ENCODE measurements at places on chromosomes 11 and 22.

DNA sequence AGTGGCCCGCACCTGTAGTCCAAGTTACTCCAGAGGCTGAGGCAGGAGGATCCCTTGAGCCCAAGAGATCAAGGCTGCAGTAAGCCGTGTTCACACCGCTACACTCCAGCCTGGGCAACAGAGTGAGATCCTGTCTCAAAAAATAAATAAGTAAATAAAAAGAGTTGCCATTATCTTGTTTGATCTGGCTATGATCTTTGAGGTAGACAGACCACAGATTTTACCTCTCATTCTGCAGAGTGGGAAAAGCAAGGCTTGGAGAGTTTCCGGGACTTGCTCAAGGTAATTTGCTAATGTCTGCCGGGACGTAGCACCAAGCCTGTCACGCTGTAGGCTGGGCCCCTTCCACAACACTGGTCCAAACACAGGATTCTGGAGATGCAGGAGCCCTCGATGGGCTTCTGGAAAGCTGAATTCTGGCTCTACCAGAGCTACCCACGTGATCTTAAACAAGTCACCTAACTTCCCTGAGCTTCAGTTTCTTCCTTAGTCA lies 6.8 kb downstream of the GRAP2 start:
- no peak for DNase-seq

DNA sequence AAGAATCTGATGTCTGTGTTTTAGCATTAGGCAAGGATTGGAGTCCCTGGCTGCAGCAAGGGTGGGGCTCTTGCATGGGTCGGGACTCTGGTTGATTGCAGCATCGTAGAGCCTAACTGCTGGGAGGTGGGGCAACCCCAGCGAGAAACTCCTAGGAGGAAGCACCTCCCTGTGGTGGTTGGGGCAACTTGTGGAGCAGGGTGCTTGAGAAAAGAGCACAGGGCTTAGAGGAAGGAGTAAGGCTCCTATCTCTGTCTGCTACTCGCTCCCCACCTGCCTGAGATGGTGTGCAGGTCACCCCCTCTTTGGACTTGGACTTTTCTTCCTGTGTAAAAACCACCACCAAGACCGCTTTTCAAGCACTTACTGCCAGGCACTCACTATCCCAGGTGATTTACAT lies 15.6 kb downstream of the SREBF2 start:
- DNase-seq = no peak

- DNase-seq = no peak
These were observed 10.1 kb downstream of the TOB2 start for GRCh38 chr22:41436322-41437113.

GRCh38 chr11:122977470-122978298 lies 4.0 kb downstream of the BSX start:
- no peak for DNase-seq

- peak; percentile 59 for DNase-seq
These were observed 10.5 kb downstream of the COMMD9 start for GRCh38 chr11:36278531-36279282.

GRCh38 chr11:62151737-62152102 lies 27.9 kb downstream of the INCENP start:
- no peak for DNase-seq

DNA sequence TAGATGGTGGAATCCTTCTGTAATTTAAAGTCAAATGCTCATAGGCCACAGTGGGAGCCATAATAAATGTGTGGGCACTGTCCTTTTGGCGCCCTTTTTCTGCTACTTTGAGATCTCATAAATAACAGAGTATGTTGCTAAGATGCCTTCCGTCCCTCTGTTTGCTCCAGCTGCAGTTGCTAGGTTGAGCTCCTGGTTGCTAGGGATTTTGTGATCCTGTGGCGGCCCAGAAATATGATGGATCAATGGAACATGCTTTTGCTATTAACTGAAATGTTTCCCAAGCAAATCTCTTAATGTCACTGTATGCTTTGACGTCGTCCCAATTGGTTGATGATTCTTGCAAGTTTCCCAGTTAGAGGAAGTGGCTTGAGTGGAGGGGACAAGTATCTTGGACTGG lies 53.5 kb downstream of the MYO18B start:
- DNase-seq = no peak

- DNase-seq = no peak
These were observed 87.7 kb upstream of the RTL6 start for GRCh38 chr22:44585559-44586350.

- DNase-seq = no peak
These were observed 2.9 kb downstream of the MUC2 start for GRCh38 chr11:1077417-1078119.

DNA sequence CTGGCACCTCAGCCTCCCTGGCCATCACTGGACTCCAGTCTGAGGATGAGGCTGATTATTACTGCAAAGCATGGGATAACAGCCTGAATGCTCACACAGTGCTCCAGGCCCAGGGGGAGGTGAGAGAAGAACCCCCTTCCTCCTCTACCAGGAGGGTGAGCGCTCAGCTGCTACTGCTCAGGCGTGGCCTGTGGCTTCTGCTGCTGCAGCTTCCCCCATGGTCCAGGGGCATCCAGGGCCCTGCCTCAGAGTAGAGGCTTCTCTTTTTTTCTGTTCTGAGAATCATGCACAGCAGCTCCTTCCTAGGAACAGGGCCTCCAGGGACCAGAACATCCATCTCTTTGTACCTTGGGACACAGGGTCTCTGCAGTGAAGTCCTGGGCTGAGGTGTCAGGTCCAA lies 83.1 kb downstream of the VPREB1 start:
- no peak for DNase-seq

DNA sequence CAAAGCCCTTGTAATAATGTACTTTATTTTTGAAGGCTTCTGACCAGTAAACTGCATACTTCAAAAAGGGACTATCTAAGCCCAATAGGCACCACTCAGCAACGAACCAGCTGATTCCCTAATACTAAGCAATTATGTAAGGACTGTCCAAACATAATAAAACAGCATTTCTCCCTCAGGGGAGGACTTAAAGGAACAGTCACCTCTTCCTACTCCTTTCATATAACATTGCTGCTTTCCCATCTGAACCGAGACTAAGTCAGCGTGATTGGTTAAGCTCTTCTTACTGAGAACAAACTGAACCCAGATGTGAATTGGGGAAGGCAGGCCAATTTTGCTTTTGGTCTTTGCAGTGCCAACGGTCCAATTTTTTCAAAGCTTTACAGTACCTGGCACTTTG lies 420.0 kb downstream of the METTL15 start:
- DNase-seq = no peak

GRCh38 chr11:21931436-21932101 lies 261.3 kb upstream of the ANO5 start:
- DNase-seq = peak; percentile 3

- no peak for DNase-seq
These were observed 17.7 kb downstream of the ARRB1 start for GRCh38 chr11:75333807-75334140.

DNA sequence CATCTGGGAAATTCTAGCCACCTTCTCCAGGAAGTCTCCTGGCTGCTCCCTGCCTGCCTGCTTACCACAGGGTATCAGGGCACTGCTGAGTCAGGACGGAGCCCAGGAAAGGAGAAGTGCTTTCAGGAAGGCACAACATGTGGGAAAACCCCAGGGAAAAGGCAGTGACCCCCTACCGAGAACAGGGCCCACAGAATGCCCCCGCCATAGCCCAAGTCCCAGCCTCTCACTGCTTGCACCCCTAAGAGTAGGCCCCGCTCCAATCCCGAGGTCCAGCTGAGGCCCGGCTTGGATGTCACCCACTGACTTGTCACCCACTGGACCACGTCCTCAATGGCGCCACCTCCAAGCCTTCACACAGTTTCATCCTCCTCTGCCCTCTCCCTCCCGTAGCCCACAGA lies 34.1 kb downstream of the ARAP1 start:
- DNase-seq = peak; percentile 73

GRCh38 chr11:748007-748359 lies 719 bp downstream of the TALDO1 start:
- DNase-seq = peak; percentile 41

DNA sequence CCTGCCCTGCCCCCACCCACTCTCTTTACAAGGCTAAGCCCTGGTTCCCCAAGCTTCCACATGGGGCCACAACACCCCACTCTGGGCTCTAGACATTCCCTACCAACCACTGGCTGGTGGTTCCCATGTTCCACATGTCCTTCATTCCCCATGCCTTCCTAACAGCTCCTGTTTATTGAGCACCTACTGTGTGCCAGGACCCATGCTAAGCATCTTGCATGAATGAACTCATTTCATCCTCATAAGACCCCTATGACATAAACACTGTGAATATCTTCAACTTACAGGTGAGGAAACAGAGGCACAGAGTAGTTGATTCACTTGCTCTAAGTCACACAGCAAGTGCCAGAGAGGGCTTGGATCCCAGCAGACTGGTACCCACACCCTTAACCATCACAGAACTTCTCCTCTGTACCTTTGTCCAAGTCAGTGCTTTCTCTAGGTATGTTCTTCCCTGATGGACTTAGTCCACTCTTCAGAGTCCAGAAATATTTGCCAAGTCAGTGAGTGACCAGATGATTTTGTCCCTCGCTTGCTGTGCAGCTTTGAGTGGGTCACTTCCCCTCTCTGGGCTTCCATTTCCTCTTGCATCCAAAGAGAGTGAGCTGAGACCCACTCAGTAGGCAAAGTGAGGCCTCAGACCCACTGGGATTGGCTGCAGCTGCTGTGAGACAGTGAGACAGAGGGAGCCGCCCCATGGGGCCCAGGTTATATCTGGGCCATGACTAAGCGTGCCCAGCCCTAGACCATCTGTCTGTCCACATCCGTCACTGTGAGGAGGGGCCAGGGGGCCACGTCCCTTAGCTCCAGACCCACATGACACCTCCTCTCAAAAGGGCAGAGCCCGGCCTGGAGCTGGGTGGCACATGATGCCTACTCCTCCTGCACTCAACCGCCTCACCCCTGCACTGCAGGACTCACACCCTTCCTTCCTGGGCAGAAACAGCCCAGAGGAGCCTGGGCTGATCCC lies 132.4 kb downstream of the MN1 start:
- peak; percentile 12 for DNase-seq

- no peak for DNase-seq
These were observed at the start of gene OR52B4 for GRCh38 chr11:4368286-4368685. TSS of gene OR52B4 (minus strand) at chr11:4368386. CDS start at chr11:4368295, 91 bp downstream.

DNA sequence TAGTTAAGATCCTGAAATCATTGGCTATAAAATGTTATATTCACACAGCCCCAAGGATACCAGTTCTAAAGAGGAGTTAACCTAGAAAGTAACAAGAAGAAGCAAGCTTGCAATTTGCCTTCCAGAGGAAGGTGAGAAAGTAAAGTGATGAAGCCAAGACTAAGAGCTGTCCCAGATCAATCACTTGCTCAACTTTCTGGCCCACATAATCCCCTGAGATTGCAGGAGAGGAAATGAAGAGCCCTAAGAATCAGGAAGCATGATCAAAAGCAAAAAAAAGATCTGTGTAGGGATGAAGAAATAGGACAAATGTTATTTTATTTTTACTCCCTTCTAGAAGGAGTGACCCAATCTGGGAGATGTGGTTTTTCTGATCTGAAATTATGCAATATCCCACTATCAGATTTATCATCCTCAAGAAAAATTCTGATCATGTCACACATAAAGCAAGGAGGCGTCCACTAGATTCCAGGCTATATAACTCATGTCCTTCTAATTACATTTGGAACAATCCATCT lies 180.3 kb upstream of the GUCY1A2 start:
- no peak for DNase-seq

DNA sequence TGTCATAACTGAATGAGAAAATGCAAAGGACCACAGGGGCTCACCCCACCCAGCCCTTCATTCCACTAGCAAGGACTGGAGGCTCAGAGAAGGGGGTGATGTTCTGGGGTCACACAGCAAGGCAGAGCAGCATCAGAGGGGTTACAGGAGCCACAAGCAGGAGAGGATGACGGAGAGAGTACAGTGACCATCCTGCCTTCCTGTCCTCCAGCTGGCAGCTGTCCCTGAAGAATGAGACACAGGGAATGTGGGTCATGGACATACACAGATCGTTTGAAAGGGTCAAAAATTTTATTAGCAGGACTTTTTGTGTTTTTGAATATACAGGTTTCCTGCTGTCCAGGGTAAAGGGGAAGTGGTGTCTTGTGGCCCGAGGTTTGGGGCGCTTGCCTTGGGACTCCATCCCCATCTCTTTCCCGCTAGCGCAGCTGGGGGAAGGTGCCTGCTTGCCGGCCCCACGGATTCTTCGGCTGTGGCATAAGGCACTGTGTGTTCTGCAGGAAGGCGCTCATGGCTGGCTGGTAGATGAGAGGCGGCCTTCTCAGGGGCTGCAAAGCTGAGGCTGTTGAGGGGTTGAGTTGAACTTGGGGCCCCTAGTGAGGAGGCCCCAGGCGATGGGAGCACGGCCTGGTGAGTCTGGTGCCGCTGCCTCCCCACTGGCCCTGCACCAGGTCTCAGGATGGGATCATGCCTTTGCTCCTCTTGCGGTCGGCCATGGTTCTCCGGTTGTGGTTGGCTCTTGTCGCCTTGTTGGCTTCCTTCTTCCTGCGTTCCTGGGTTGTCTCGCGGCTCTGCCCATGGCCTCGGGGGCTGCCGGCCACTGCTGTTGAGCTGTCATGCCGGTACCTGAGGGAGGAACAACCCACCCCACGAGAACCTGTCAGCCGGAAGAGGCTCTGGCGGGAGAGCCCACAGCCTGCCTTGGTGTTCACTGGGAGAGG lies 21.4 kb downstream of the UQCR10 start:
- DNase-seq = no peak

DNA sequence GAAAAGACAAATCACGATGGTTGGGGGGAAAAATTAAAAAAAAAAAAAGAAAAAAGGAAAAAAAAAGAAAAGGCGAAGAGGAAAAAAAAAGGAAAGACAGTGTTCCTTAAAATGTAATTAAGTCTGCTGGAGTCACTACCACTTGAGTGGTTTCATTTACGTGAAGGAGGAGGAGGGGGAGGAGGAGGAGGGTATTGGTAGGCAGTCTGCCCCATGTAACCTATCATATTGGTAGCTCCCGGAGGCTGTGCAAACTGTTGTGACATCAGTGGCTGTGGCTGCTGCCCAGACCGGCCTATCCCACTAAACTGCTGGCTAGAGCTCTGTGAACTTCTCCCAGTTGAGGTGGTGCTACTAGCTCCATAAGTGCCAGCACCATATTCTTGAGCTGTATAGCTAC lies 17.9 kb downstream of the KDELR3 start:
- DNase-seq = no peak

DNA sequence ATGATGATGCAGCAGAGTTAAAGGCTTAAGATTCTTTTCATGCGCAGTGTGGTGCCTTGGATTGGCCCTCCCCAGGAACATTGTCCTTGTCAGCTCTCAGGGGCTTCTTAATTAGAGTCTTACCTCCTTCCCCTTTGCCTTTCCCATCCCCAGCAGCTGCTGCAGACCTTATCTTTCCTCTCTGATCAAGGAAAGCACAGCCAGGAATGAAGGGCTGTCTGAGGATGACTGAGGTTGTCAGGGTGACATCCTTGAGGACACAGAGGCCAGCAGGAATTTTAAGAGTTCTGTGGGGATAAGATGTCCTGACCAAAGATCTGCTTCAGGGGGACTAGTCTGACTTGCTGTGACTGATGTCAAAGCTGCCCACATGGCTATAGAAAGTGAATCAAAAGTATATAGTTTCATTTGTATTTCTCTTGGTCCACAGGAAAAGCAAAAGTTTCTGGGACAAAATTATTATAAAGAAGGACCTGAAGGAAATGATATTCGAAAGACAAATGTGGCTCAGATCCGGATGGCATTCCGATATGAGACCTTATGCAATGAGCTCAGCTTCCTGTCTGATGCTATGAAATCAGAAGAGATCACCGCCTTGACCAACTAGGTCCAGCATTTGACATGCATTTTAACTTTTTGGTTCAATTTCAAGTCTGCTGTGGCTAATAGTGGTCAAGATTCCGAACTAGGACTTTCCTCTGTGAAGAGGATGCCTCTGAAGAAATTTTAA lies 35.5 kb downstream of the RNF141 start:
- no peak for DNase-seq

- peak; percentile 73 for DNase-seq
These were observed 11.9 kb upstream of the MDK start for GRCh38 chr11:46369458-46370152.

- no peak for DNase-seq
These were observed 7.6 kb upstream of the RBFOX2 start for GRCh38 chr22:36036167-36036624.
